Mammary epithelial cell (primary cell): ENCODE measurements at places on chromosomes 2 and 18.
A peak's percentile ranks its signal among the peaks of the same experiment; 100 is the strongest.

DNA sequence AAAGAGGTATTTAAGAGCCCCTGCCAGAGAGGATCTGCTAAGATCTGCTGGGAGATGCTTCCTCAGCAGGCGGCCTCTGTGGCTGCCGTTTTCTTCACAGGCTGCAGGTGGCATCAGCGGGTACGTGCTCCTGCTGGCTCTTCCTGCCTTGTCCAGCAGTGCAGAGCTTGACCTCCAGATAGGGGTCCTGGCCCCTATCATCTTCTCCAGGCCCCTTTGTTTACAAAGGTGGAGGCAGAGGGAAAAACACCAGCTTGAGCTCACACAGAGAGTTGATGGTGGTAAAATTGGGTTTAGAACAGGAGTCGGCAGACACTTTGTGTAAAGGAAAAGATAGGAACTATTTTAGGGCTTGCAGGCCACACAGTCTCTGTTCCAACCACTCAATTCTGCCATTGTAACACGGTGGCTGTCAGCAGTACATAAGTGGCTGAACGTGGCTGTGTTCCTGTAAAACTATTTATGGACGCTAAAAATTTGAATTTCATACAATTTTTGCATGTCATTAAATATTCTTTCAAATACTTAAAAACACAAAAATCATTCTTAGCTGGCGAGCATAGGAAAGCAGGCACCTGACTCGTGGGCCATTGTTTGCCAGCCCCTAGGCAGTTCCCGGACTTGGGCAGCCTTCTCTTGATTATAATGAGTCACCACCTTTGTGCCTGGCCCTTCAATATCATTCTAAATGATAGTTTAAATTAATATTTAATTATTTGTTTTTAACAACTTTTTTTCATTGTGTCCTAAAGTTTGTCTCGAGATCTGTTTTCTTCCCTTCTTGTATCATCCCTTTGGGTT lies 98.2 kb upstream of the B3GNT7 start:
- DNase-seq: peak; percentile 23

DNA sequence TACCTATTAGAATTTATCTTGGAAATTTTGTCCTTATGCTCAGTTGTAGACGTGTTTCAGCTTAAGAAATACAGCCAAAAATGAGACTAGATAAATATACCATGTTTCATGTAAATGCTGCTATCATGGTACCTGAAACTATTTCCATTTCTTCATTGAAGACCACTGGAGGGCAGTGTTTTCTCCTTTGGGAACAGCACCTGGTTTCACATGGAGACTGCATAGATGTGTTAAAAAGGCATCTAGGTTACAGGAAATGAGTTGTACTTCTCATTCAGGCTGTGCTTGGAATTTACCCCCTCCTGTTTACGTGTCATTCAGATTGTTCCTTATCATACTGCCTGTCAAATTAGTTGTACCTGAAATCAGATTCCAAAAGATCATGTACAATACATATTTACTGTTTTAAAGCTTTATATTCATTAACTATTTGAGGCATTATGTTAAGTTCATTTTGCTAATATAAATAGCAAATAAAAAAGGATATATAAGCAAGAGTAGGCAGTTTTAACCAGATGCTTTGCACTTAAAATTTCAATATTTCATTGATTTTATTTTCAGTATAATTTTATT lies 57.3 kb upstream of the PSMD14 start:
- peak; percentile 71 for DNase-seq

- no peak for DNase-seq
Observed at GRCh38 chr18:13272416-13272815, 53.9 kb downstream of the LDLRAD4 start.

DNA sequence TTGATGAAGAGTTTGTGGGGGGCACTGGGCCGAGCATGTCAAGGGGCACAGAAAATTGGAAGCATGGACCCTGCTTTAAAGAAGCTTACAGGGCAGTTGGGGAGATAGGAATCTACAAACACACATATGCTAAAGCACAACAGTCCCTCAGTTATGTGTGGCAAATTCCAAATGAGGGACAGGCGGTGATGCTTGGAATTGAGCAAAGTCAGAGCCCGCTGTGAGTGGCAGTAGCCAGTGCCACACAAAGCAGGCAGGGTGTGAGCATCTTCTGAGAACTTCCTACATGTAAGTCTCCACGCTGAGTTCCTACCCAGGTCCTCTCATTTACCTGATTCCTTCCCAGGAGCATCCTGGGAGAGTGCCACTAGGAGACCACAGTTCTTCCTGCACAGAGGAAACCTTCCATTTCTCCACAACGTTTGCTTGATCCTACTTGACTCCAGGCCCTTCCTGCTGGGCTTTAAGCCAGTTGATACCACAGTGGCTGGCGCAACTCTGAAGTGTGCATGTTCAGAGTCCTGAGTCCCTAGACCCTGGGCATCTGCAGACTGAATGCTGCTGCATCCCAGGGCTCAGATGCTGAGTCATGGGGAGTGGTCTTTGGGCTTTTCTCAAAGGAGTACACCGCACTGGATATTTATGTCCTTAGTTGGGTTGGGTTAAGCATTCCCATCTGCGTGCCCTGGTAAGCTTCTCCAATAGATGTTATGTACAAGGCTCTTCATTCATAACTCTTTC lies 287.3 kb upstream of the REV1 start:
- no peak for DNase-seq

GRCh38 chr2:179898873-179899272 lies 37.5 kb upstream of the ZNF385B start:
- DNase-seq: peak; percentile 26

DNA sequence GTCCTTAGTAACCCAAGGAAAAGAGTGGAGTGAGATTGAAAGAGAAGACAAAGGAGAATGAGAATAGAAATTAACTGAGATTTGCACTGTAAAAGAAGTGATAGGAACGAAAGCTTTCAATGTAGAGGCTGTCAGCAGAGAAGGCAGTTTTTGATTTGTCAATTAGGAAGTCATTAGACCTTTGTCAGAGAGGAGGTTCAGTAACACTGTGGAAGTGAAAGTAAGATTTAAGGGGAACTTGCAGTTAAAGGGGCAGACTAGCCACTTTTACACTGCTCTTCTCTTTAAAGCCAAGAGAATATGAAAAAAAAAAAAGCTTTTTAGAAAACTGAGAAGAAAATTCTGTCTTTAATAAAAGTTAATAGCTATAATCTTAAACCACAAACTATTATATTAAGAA lies 11.5 kb upstream of the KYNU start:
- DNase-seq: no peak

DNA sequence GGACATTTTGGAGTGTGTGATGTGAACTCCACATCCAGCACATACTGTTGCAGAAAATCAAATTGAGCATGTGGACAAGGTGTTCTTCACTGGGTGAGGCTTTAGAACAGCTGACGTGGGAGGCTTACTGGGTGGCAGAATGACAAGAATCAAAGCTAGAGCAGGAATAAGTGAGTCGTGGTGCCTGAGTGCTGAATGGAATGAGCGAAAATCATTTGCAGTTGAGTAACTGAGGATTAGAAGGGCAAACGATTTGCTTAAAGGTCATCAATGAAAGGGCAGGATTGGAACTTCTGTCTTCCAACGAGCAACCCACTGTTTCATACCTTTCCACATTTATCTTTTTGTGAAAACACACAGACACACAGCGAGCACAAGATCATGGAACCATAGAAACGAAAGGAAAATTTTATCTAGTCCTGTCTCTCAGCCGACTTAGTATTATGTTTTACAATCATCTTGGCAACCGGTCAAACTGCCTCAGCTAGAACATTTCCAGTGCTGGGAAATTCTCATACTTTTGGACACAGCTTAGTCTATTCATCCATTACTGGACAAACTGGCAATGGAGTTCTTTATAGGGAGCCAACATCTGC lies 7.2 kb upstream of the DAW1 start:
- no peak for DNase-seq

DNA sequence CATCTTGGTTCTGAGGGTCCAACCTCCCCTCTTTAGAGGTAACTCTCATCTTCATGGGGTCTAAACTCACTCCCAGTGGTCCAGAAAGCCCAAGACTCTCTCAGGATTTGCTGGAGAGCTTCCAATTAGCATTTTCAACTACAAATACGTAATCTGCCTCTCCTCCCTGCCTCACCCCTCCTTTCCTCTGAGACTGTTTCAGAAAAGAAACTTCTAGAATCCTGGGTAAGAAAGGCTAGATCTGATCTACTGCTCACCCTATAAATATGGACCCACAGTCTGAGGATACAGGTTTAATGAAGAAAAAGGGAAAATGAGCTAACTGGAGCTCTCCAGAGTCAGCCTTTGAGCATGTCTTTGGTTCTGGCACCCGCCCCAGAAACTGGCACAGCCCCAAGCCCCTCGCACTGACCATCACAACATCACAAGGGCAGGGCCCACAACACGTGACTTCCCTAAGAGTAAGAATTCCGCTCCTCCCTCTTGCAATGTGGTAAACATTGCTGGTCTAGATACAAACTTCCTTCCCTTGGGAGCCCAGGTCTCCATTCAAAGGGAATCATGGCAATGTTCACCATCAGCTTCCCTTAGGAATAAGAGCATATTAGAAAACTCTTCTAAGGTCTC lies 21.7 kb upstream of the IHH start:
- no peak for DNase-seq

- DNase-seq: no peak
Observed at GRCh38 chr2:235903782-235904584, 264.2 kb downstream of the GBX2 start.

- DNase-seq: no peak
Observed at GRCh38 chr2:25388491-25388890, 46.8 kb upstream of the DNMT3A start.

GRCh38 chr2:231176066-231176465 lies 22.4 kb upstream of the ARMC9 start:
- DNase-seq: no peak

DNA sequence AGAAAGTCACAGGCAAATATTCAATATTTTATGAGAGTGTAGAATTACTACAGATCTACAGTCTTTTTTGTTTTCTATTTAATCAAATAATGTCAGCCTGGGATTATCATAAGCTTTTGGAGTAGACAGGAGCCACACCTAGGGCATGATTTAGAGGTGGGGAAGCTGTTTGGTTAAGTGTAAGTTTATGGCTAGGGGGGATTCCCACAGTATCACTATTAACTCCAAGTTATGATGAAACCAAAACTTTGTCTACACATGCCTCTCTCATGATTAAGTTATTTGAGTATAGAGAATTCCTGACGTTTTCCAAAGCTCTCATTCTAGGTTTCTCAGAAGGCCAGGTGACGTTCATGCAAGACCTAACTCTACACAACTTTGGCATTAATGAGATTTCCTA lies 2.1 kb downstream of the SERPINB10 start:
- peak; percentile 71 for DNase-seq

GRCh38 chr2:211259831-211260476 lies 703.6 kb downstream of the CPS1 start:
- DNase-seq: no peak

DNA sequence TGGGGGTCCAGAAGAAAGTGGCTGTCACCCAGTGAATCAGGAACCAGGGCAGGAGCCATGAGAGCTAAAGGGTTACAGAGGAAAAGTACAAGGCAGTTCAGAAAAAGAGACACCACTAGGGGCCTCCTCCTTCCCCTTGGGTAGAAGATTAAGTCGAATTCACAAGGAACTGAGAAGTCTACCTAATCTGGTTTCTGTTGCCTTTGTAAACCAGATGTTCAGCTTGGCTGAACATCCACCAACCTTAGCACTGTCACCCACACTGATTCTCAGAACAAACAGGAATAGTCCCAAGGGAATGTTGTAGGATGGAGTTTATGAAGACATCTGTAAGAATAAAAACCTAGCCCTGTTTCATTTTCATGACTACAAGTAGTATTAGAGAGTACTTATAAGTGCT lies 90.4 kb upstream of the NOSTRIN start:
- DNase-seq: no peak

DNA sequence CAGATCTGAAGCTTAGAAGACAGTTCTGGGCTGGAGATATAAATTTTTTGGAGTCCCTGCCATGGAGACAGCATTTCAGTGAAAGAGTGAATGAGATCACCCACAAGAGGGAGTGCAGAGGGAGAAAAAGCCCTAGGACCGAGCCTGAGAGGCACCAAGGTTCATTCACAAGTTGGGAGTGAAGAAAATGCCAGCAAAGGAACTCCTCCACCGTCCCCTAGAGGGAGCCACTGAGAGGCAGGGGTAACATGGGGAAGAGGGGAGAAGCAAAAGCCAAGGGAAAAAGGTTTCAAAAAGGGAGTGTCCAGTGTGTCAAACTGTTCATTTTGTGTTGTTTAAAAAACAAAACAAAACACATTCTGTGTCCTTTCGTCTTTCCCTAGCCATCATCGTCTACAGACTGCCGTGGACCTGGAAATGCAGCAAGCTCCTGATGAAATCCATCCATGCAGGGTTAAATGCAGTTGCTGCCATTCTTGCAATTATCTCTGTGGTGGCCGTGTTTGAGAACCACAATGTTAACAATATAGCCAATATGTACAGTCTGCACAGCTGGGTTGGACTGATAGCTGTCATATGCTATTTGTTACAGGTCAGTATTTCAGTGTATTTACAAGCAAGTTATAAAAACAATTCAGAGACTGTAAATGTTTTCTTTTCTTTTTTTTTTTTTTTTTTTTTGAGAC lies 19.1 kb downstream of the CYBRD1 start:
- DNase-seq: no peak

- DNase-seq: no peak
Observed at GRCh38 chr18:65752625-65753325, 2.0 kb downstream of the CDH7 start.

DNA sequence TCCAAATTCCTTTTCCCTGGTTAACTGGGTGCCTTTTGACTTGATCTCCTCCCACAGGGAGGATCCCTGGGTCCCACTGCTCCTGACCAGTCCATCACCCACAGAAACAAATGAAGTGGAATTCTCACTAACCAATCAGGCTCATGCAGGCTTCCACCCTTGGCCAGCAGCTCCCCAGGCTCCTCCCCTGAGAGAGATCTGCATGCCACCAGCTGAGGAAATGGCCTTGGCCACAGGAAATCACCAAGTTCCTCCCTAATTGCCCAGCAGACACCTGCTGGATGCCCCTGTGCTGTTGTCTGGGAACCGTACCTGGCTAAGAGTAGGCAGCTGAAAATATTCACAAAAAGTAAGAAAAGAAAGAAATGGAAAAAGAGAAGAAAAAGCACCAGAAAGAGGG lies 207.4 kb downstream of the NCK2 start:
- no peak for DNase-seq
